ENCODE measurements at places on chromosomes 12 and 14.

DNA sequence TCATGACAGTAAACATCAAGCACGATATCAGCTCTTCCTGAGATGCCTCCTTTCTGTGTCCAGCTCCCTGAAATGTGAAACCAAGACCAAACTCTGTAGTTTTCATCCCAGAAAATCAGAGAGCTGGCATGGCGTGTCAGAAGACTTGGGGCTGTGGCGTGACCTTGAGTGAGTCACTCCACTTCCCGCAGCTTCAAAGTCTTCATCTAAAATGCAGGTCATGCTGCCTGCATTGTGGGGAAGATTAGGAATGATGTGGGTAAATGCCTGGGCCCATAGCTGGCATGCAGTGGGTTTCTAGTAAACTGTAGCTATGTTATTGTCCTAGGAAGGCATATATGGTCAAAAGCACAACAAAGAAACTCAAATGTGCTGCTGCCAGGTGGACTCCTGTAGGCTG lies 28.8 kb downstream of the OAS2 start:
- DNase-seq = no peak

DNA sequence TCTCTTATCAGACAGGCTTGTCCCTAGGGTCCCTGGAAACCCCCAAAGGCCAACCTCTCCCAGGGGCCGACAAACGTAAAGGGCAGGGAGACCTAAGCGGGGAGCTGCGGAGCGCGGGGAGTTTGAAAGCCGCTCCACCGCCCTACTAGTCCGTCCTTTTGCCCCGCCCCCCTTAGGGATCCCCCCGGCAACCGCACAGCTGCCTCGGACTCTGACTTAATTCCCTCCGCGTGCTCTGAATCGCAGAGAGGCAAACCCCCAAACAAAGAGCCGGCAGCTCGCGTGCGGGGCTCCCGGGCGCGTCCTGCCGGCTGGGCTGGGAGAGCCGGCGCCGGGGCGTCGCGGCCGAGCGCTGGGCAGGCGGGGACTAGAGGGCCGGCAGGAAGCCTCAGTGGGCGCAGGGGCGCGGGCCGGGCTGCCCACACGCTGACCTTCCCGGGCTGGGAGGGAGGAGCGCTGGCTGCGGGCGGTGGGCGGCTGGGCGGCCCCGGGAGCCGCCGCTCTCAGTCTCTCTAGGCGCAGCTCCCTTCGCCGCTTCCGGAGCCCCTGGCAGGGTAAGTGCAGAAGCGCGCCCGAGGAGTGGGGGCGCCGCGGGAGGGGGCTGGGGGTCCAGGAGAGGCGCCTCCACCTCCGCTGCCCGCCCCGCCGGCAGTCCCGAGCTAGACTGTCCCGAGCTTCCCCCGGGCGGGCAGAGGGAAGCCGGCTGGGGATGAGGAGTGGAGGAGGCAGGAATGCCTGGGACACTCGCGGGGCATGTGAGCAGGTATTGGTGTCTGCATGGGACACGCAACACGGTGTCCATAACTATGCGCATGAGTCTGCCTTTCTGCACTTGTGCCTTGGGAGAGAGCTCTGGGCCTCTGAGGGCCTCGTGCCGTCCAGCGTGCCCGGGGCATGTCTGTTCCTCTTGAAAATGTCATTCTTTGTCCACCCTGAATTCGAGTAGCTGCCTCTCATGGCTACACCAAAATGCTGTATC lies at the start of gene TSPAN11:
TSS of gene TSPAN11 (plus strand) at position 506 of the 979 bp plus-strand sequence. CDS start 27,244 bp downstream, outside the sequence.
- no peak for DNase-seq

DNA sequence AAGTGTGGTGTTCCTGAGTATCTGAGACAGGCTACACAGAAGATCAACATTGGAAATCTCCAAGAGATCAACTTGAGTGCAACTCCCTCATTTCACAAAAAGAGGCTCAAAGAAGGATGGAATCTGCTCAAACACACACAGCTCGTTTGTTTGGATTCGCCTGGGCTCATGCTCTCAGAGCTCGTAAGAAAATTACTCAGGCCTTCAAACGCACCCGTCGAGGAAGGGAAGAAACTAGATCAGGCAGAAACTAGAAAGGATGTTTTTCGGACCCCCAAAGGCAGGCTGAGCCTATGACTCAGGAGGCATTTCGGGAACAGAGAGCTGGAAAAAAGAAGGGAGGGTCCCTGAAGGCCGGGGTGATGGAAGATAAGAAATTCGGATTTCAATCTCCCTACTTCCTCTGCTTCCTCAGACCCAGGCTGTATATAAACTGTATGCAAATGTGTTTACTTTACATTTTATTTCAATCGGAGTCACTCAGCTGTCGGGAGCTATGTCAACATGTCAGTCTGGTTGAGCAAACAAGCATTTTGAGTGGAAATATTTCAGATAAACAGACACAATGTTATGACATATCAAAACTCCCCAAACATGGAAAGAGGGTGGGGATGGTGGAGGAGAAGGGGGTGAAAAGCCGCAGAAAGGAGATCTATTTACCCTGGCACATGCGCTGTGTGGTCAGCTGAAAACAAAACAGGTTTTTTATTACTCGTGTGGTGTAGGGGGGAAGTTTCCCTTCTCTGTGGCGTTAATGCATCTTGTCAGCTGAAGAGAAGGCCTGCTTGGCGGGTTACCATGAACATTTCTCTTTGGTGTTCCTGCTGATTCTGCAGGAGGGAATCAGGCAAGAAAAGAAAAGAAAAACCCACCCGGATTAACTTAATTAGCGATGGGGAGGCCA lies 129.1 kb upstream of the TBX3 start:
- peak; percentile 7 for DNase-seq

- DNase-seq = no peak
Measured at GRCh38 chr14:102469261-102469660, 40.3 kb downstream of the ANKRD9 start.

DNA sequence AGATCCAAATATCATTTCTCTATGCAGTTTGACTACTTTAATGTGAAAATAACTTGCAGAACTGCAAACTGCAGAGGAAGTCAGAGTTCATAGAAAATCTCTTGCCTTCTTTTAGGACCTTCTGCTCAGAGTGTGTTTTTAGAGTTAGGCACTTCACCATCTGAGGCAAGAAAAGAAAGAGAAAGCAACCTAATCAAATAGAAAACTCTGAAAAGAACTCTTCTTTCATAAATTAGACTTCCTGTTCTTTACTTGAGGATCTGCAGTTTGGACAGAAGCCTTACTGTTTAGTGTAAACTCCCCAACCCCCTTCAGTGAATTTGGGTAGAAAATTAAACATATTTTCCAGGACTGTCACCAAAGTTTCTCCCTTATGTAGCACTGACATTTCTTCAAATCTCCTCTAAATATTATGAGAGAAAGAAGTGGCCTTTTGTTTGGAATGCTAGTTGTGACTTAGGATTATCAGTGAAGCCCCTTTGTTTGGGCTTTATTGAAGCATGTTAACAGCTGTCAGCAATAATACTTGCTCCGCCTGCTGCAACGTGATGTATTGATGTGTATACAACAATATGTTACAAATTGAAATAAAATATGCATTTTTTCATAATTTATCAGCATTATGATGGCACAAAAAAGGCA lies 99.5 kb downstream of the PDZRN4 start:
- no peak for DNase-seq

GRCh38 chr14:104372390-104373054 lies 207.0 kb upstream of the C14orf180 start:
- no peak for DNase-seq

GRCh38 chr14:104078031-104078455 lies 7.5 kb upstream of the ASPG start:
- DNase-seq = peak; percentile 81

DNA sequence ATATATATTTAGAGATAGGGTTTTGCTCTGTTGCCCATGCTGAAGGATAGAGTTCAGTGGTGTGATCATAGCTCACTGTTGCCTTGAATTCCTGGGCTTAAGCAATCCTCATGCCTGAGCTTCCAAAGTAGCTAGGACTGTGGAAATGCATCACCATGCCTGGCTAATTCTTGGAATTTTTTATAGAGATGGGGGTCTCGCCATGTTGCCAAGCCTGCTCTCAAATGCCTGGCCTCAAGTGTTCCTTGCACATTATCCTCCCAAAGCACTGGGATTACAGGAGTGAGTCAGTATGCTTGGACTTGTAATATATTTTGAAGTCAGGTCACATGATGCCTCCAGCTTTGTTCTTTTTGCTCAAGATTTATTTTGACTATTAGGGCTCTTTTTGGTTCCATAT lies 178.0 kb downstream of the RPAP3 start:
- no peak for DNase-seq

DNA sequence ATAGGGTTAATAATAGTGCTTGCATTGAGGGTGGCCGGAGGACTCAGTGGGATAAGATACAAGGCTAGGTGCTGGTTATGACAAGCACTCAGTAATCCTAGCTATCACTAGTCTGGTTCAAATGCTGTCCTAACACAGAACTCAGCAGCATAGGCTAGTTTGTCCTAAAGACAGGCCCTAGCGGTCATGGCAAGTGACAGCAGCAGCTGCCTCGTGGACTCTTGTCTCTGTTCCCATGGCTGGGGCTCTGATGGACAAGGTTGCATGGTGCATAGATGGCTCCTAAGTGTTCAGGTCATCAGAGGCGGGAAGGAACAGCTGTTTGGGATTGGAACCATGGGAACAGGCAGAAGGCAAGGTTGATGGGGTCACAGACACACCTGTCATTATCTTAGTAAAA lies 42.4 kb upstream of the IGF1 start:
- DNase-seq = no peak

- no peak for DNase-seq
Measured at GRCh38 chr14:93019970-93020369, 95.8 kb downstream of the ITPK1 start.
